Activated naive CD4-positive, alpha-beta T cell treated with Interleukin-2 at 50 U/mL for 16 hours (primary cell): ENCODE measurements at places on chromosomes 7 and 10.

DNA sequence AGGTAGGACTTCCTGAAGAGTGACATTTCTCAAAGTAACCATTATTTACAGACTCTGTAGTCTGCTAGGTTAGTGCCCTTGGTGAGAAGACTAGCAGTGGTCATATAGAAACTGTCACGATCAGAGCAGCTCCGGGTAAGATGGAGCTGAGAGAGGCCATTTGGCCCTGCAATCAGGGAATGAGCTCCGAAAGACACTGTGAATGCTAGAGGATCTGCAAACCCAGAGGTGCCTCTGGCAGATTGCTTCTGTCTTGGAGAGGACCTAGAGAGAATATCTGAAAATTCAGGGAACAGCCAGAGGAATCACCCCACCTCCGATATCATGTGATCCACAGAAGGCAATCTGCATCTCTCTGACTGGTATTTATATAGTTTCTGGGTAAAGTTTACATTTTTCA lies 246.9 kb upstream of the KMT2E start:
- DNase-seq = no peak

DNA sequence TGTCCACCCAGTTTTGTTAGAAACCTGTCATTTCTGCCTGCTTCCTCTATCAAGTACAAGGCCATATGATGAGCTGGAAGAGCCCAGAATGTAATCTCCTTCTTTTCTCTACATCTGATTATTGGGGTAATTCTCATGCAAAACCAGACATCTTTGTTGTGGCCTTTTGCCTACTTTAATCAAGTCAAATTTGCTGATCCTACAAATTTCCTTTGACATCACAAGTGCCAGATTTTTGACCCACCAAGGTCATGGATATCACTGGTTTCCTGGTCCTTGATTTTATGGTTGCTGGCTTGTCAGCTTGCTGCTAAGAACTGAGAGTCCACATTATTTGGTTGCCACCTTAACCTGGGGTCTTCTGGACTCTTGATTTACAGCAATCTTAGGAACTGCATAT lies 336.1 kb downstream of the TFEC start:
- DNase-seq = no peak

- no peak for DNase-seq
Observed at GRCh38 chr7:157516311-157516710, 179.5 kb downstream of the DNAJB6 start.

DNA sequence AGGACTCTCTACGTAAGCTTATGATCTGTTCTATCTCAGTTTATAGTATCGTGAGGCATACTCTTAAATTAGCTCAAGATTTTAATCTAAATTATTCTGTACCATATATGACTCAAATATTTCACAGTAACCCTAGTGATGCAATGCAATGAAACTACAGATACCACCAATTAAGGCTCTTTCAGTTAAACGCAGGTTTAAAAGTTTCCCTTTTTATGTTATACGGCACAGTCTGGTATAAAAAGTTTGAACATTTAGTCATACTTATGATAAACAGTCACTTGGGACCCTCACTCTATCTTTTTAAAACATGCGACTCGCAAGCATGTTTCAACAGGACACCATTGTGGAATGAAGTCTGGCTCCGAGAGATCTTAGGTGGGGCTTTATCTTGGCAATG lies 107.2 kb downstream of the CDK6 start:
- no peak for DNase-seq
